ENCODE measurements at places on chromosomes 16 and 17.

- no peak for DNase-seq
Observed at GRCh38 chr17:73291260-73291801, 20.5 kb downstream of the CDC42EP4 start.

GRCh38 chr16:84976644-84977400 is 34.5 kb downstream of the ZDHHC7 start:
- no peak for DNase-seq

- DNase-seq = no peak
Observed at GRCh38 chr17:35531160-35531559, 6.3 kb downstream of the SLFN12L start.

- no peak for DNase-seq
Observed at GRCh38 chr16:51163366-51163765, 12.3 kb upstream of the SALL1 start.

DNA sequence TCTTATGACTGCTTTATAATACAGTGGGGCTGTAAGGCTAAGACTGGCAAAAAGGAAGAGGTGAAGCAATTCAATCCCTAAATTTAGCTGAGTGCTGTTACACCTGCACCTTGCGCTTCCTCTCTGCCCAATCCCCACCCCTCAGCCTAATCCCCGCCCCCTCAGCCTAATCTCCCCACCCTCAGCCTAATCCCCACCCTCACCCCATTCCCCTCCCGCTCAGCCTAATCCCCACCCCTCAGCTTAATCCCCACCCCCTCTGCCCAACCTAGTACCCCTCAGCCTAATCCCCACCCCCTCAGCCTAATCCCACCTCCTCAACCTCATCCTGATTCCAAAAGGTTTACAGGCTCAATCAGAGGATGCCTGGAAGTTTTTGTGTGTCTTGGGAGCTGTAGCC is 155.5 kb downstream of the PMP22 start:
- DNase-seq = no peak

- no peak for DNase-seq
Observed at GRCh38 chr16:49615576-49615975, 240.3 kb downstream of the ZNF423 start.
